ENCODE measurements at places on chromosomes 12 and 14.
A peak's percentile ranks its signal among the peaks of the same experiment; 100 is the strongest.

DNA sequence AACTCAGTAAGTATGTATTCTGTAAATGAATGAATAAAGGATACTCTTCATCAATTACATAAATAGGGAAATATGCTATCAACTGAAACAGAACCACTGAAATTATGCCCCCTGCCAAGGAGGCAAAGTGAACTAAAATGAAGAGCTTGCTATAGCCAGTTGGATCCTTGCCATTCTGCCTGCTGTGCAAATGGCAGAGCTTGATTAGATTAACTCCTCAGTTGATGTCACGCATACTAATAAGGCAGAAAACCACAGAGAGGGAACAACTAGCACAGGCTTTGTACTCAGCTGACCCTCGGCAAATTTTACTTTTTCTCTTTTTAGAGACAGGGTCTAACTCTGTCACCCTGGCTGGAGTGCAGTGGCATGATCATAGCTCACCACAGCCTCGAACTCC lies 36.7 kb upstream of the FERMT2 start:
- no peak for DNase-seq

DNA sequence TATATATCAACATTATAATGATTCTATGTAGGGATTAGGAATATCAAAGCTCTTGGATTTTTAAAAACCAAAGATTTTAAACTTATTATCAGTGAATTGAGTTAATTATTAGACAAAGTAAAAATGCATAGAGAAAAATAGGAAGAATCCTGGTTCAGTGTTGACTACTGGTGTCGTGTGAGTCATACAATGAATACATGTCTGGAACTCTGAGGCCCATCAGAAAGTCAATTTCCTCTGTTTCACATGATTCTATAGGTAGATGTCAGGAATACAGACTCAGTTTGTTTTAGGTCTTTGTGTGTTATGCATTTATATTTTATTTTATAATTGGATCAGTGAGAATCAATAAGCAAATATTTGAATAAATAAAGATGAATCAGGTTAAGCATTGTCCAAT lies 84.5 kb upstream of the RTL1 start:
- no peak for DNase-seq

- DNase-seq: no peak
Measured at GRCh38 chr14:96194262-96194656, 10.4 kb upstream of the BDKRB2 start.

DNA sequence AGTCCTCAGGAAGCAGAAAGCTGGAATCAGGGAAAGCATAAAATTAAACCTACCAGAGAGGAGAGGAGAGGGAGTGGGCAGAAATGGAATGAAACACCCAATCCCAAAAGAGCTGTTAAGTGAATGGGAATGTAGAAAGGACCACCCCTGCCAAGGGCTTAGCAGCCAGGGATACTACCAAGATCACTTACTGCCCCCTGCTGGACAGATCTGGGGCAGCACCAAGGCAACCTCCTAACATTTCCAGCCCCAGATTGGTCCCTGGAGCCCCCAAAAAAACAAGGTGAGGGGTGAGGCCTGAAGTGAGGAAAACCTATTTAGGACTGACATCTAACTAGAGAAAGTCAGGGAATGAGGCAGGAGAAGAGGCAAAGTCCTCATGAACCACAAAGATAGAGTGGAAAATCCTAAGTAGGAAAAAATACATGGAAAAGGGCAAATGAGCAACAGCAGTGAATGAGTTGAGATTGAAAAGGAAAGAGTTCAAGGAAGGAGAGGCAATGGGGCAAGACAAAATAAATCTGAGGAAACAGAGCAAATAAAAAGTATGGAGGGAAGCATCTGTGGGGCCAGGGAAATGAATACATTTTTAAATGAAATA lies 11.2 kb upstream of the FKBP11 start:
- peak; percentile 70 for DNase-seq

- no peak for DNase-seq
Measured at GRCh38 chr14:99257673-99258221, 14.2 kb downstream of the BCL11B start.

- no peak for DNase-seq
Measured at GRCh38 chr12:47975816-47976215, 12.4 kb downstream of the TMEM106C start.

DNA sequence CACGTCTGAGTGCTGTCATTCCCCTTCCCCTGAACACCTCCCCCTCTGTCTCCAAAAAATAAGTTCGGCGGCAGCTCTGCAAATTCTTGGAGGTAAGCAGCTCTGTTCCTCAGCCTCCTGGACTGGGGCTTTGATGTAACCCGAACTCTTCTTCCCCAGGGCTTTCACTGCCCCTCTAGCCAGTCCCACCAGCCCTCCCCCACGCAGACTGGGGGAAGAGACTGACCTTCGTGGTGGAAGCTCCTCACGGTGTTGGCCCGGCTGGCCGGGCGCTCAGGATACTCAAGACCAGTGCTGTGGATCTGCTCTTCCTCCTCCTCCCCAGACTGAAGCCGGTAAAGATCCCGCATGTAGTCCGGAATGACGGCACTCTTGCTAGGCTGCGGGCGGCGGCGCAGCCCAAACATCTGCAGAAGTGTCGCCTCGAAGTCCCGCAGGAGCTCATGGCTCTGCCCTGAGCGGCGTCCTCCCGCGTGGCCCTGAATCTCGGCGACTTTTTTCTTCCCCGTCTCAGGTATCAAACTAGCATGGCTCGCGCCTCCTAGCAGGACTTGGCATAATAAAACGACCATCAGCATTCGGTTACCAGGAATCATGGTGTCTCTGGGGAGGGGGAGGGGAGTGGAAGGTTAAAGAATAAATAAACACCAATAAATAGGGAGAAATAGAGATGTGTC lies 4.9 kb downstream of the BMP4 start:
- no peak for DNase-seq

DNA sequence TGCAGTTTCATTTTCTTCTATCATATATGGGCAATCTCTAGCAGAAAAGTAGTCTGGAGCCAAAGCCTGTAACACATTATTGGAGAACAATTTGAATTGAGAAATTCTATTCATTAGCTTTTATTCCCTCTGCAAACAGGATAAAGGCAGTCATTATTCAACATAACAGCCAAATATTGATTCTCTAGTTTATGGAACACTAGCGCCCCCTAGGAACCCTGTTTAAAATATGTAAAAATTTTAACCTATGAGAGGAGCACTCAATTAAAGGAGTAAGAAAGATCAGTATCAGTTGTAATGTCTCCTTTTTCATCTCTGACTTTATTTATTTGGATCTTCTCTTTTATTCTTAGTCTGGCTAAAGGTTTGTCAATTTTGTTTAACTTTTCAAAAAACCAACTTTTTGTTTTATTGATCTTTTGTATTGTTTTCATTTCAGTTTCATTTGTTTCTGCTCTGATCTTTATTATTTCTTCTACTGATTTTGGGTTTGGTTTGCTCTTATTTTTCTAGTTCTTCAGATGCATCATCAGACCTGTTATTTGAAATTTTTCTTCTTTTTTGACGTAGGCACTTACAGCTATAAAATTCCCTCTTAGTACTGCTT lies 4.8 kb upstream of the LMNTD1 start:
- DNase-seq: no peak

GRCh38 chr14:59425322-59425935 lies 39.8 kb downstream of the GPR135 start:
- no peak for DNase-seq

DNA sequence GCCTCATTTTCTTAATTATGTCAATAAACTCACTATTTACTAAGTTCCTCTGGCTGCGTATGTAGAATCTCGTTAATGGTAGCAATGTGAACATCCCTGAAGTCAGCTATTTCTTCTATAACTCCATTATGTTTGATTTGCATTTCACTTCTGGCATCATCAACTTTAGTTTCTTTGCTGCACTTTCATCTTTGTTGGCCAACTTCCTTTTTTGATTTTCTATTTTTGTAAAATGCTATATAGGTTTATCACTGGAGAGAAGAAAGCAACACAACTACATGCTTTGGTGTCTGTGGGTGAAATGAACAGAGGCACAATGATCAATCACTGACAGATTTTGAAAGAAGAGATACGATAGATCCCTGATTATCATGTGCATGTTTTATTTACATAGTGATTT lies 58.5 kb upstream of the ATF7IP start:
- no peak for DNase-seq

GRCh38 chr14:57865066-57865402 lies 858 bp downstream of the SLC35F4 start:
- DNase-seq: no peak

GRCh38 chr12:24561882-24562770 lies 386.8 kb downstream of the BCAT1 start:
- DNase-seq: no peak

DNA sequence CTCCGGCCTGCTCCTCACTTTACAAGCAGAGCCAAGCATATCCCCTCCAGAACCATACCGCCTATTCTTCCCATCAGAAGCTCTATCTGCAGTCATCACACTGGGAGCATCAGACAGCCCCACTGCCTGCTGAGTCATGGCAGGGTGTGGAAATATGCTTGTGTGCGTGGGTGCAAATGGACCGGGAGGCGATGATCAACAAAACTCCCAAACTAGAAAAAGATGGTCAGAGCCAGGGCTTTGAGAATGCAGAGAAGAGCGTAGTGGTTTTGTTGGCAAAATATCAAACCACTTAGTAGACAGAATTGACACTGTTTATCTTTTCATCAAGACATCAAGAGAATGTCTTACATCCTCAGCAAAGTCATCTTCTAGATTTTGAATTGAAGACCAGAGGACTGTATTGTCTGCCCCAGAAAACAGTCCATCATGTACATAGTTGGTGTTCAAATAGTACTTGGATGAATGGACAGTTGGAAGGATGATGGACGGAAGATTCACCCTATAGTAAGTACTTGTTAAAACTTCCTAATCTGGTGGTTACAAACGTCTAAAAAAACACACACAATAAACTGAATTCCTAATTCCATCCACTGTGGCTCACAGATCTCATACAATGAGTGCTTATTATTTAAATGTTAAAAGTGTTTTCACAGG lies 54.9 kb downstream of the VWF start:
- DNase-seq: no peak

- no peak for DNase-seq
Measured at GRCh38 chr14:66979101-66979974, 209.9 kb upstream of the GARIN2 start.

Measured in activated CD4-positive, CD25-positive, alpha-beta regulatory T cell treated with anti-CD3 and anti-CD28 coated beads, Interleukin-2, amount 50 U/mL, for 16 hours (primary cell).